Activated T-cell treated with anti-CD3 and anti-CD28 coated beads for 48 hours (primary cell): ENCODE measurements at places on chromosomes 12 and 14.

GRCh38 chr12:131091413-131091975 lies 137.8 kb downstream of the ADGRD1 start:
- DNase-seq, result peak; percentile 30

DNA sequence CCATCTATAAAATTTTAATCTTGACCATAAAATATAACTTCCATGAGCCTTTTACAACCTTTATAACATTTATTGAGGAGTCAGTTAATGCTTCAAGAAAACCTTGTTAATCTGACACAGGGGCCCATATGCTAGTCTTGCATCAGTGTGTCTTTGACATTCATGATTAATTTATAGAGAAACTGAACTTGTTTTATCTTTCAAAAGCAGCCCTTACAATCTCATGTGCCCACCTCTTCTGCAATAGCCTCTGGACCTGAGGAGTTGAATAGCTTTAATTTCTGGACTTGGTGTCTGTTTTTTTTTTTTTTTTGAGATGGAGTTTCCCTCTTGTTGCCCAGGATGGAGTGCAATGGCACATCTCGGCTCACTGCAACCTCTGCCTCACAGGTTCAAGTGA lies 8.6 kb upstream of the LPCAT3 start:
- no peak for DNase-seq

- DNase-seq, result no peak
Observed at GRCh38 chr12:13606290-13606689, 375.1 kb downstream of the GRIN2B start.

DNA sequence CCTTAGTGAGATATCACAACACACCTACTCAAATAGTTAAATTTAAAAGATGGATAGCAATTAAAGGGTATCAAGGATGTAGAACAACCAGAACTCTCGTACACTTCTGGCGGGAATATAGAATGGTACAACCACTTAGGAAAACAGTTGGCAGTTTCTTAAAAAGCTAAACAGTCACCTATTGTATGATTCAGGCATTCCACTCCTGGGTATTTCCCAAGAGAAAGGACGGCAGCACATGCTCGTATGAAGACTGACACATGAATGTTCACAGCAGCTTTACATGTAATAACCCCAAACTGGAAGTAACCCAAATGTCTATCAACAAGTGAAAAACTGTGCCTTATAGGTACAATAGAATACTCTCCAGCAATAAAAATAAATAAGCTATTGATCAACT lies 465.2 kb downstream of the VRK1 start:
- DNase-seq, result no peak

GRCh38 chr14:34722723-34723545 lies 8.5 kb upstream of the CFL2 start:
- DNase-seq, result no peak

- no peak for DNase-seq
Observed at GRCh38 chr14:91453744-91454143, 36.1 kb upstream of the CCDC88C start.

DNA sequence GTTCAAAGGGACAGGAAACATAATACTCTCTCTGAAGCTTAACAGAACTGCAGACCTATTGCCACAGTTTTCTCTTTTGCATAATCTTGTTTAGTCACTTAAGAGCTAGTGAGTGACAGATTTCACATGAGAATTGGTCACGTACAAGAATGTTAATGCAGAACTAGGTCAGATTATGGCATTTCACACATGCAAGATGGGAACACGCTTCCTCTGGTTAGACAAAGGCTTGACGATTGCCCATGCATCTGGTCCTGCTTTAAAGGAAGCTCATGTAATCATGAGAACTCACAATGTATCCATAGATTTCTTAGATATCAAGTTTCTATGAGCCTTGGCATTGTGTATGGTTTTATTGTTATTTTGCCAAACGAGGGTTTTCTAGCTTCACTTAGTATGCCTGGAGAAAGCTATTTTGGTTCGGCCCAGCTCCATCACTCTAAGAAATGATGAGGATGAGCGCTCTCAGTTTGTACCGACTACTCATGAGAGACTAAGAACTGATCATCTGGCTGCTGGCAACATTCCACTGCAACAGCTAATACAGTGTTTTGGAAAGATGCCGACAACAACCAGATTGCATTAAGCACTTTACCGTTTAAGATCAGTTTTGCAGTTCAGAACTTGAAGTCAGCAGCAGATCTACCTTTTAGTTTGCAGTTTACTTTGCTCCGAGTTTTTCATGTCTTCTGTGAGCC lies 380.0 kb downstream of the DIO2 start:
- DNase-seq, result no peak

DNA sequence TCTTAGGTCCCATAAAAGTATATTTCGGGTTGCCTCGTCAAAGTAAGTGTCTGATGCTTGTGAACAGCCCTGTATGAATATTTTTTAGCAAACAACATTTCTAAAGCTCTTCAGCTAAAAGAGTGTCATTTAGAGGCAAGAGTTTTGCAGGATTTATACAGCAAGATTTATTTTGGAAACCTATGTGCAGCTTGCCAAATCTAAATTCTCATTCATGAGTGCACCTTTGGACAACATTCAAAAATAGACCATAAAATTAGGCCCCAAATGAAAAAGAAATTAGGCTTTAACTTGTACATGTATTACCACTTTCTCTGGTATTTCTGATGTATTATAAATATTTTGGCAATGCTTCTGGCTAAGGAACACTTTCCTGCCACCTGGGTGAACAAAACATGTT lies 224.4 kb upstream of the PDZRN4 start:
- DNase-seq, result no peak

- no peak for DNase-seq
Observed at GRCh38 chr12:38961683-38962082, 56.3 kb upstream of the CPNE8 start.

DNA sequence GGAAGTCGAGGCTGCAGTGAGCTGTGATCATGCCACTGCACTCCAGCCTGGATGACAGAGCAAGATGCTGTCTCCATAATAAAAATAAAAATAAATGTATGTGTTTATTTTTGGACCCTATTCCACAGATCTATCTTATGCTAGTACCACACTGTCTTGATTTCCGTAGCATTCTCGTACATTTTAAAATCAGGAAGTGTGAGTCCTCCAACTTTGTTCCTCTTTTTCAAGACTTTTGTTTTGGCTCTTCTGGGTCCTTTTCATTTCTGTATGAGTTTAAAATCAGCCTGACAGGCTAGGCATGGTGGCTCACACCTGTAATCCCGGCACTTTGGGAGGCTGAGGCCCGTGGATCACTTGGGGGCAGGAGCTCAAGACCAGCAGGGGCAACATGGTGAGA lies 25.8 kb downstream of the DAO start:
- no peak for DNase-seq

DNA sequence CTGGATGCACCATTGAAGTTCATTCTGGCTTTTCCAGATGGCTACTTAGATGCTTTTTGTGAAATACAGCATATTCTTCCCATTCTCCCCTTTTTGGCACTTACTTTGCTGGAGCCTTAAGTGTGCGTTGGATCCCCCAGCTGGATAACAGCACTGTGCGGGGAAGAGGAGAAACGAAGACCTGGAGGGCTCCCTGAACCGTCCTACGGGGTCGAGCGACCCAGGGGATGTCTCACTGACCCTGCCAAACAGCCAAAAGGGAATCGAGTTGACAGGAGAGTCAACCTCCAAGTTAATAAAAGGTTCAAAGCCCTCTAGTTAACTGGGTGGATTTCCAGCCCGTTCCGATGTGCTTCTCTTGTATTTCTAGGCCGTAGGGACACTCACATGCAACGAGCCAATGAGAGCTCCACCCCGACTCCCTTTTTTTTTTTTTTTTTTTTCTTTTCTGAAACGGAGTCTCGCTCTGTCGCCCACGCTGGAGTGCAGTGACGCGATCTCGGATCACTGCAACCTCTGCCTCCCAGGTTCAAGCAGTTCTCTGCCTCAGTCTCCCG lies 1.0 kb upstream of the CAMKK2 start:
- DNase-seq, result peak; percentile 65

DNA sequence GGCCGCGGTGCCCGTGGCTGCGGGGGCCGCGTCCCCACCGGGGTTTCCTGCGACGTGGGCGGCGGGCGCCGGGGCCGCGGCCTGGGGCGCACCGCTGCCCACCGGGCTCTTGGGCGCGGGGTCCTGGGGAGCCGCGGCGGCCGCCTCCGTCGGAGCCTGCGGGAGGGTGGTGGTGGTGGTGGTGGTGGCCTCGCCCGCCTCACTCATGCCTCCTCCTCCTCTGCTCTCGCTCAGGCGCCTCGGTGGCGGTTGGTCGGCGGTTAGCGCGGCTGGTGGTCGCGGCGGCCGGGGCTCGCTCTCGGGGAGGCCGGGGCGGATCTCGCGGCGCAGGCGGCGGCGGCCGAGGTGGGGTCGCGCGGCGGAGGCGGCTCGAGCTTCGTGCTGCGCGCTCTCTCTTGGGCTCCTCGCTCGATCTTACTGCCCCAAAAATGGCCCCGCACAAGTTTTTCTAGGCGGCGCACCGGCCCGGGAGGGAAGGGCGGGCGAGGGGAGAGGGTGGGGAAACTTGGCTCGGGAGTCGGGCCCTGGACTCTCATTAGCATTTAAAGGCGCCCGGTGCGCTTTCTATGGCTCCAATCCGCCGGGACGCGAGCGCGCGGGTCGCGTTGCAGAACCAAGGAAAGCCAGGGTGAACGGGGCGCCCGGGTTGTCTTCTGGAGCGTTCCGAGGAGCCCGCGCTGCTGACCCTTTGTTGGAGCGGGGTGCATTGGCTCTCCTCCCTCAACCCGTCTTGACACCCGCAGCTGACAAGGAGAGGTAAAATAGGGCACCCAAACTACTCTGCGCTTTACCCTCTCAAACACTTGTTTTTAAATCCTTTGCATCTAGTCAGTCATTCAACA lies at the start of gene YBX3:
Gene YBX3, minus strand, starts transcription at position 419 of the 842 bp plus-strand sequence. Its CDS starts 212 bp downstream, at position 207.
- DNase-seq, result peak; percentile 55

GRCh38 chr14:80213602-80214001 lies 2.3 kb upstream of the DIO2 start:
- no peak for DNase-seq

DNA sequence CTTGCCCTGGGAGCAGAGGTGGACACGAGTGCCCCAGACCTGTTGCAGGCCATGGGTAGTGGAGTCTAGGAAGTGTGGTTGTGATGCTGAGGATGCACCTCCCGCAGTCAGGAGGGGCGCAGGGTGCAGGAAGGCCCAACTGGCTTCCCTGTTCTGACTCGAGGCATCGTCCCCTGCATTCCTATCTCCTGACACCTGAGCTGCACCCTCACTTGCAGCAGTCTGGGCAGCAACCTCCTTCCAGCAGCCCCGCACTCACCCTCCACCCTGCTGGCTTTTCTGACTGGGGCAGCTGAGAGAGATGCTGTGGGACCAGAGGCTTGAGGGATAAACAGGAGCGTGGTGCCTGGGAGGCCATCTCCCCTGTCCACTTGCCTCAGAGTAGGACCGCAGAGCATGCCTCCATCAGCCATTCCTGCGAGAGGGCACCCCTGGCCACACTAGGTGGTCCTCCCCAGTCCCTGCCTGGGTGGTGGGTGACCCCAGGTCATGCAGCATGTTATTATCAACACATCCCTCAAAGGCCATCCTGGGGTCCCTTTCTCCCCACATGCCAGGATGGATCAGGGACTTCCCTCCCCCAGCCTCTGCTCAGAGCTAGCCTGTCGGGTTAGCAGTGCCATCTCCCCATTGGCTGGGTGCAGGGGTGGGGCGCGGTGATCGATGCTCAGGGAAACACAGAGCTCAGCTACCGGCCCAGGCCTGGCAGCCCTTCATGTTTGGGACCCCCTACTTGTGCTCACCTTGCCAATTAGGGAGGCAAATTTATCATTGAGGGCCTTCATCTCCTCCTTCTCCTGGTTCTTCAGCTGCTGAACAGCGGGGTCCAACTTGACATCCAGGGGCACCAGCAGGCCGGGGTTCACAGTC lies 719 bp downstream of the KRT80 start:
- no peak for DNase-seq

DNA sequence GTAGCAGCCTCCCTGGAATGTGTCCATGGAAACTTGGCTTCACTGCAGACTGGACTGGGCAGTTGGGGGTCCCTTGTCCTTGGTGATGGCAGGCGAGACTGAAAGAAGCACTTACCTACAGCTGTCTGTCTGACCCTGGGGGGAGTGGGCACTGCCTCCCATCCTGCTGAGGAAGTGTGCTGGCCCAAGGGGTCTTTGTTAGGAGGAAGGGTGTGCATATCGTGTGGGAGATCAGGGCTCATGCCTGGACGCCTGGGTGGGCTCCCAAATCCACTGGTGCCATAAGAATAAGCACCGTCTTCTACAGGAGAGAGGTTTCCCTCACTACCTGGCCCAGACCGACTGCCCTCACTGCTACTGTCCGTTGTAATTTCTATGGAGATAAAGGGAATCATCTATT lies 81.4 kb downstream of the PIWIL1 start:
- no peak for DNase-seq

DNA sequence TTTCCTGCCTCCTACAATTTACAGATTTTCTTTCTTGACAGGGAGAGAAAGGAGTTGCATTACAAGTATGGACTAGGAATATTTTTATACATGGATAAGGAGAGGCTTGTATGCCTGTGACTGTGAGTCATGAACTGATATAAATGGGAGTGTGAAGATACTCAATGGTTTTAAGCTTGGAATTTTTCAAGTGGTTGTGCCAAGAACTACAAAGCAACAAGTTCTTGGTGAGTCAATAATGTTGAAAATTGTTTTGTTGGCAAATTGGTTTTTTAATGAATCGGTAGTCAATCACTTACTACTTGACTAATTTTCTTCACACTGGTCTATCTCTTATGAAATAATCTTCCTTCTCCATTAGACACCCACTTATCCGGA lies 58.9 kb upstream of the HMGA2 start:
- no peak for DNase-seq

DNA sequence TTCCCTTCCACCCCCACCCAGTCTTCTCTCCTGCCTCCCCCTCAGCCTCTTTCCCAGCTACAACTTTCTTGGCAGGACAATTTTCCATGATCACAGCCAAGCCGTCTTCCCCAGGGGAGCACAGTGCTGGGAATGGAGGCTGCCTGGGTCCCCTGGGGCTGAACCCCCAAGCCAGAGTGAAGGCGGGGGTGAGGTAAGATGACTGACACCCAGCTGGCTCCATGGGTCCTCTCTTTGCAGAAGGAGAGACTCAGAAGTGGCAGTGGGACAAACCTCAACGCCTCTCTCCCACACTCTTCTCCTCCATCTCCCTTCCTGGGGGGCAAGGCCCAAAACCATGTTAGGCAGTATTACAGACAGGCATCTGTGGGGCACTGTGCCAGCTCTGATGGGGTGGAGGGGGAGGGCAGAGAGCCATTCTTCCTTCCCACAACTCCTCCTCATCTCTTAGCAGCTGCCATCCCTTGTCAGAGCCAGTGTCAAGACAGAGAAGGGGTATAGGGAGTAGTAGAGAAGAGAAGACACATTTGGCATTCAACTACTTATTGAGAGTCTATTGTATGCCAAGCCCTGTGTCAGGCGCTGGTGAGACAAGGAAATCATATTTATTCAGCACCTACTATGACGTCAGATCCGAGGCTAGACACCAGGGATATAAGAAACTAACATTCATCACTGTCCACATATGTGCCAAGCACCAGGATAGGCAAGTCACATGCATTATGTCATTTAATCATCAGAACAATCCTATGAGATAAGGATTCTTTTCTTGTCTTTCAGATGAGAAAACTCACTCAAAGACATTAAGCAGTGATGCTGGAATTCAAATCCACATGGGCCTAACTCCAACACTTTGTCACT lies 3.6 kb downstream of the ITGA7 start:
- DNase-seq, result no peak
